ENCODE measurements at places on chromosomes 6 and 20.

- no peak for DNase-seq
These were observed 87.5 kb downstream of the DACT2 start for GRCh38 chr6:168232062-168232461.

DNA sequence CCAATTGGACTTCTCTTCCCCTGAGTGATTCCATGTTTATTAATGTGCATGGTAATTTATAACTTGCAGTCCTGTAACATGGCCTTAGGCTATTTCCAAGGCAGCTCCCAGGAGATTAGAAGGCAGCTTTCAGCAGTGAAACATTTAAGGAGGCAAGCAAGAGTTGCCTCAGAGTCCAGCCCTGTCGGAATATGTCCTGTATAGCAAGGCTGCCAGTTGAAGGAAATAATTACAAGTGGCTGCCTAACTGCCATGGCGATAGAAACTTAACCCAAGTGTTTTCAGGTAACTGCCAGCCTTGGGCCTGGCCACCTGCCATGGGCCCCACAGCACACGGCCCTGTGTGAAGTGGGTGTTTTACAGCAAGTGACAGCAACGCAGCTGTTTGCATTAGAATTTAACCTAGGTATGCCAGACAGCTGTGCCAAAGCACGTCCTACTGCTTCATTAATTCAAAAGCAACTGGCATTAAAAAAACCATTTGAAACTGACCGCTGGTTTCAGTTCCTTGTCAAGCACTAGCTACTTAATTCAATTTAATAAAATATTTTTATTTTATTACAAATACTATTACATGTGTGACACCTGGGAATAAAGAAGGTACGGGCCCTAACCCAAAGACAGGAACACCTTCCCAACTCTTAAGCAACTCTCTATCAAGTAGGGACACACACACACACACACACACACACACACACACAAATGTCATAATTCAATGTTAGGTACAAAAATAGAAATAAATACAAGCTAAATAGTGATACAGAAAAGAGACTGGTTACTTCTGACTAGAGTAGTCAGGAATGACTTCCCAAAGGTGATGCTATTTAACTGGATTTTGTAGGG, 151.8 kb upstream of the HEY2 start:
- DNase-seq: no peak

DNA sequence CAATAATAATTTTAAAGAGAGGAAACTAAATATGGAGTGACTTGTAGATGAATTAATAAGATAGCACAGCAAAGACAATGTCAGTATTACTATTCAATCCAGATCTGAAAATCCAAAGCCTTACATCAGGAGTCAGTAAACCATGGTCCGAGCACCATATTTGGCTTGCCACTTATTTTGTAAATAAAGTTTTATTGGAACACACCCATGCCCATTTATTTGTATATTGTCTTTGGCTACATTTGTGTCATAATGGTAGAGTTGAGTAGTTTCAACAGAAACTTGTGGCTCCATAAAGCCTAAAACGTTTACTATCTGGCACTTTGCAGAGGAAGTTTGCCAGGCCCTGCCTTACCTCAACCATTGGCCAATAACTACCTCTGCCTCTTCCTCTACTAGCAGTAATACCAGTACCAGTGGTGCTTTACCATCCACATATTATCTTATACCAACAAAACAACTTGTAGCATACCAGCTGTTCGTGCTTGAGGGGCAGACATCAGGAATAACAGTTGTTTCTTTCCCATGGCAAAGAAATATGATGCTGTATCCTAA, 51.8 kb upstream of the SYNJ2 start:
- no peak for DNase-seq

DNA sequence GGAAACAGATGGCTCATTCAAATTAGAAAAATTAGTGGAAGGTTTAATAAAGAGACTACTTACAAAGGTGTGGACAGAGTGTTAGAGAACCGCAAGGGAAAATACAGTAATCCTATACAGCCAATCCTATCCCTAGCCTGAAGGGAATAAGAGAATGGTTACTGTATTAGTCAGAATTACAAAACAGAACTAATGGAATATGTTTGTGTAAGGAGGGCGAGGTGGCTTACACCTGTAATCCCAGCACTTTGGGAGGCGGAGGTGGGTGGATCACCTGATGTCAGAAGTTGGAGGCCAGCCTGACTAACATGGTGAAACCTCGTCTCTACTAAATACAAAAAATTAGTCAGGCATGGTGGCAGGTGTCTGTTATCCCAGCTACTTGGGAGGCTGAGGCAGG, 16.3 kb upstream of the TRPC4AP start:
- no peak for DNase-seq

DNA sequence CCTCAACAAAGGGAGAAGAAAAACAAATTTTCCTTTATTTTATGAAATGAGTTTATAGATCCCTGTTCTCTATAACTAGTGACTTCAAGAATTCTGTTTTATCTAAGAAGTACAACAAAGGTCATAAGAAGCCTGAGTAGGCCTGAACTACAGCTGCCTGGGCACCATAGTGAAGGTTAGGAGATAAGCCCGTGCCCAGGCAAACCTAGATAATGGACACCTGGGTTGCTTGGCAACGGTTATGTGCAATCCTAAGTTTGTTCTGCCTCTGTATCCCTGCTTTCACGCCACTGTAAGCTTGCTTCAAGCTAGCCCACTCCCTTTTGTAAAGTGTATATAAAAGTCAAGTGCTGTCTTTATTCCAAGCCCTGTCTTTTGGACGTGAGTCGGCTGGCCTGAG, 23.2 kb downstream of the SCGN start:
- no peak for DNase-seq

DNA sequence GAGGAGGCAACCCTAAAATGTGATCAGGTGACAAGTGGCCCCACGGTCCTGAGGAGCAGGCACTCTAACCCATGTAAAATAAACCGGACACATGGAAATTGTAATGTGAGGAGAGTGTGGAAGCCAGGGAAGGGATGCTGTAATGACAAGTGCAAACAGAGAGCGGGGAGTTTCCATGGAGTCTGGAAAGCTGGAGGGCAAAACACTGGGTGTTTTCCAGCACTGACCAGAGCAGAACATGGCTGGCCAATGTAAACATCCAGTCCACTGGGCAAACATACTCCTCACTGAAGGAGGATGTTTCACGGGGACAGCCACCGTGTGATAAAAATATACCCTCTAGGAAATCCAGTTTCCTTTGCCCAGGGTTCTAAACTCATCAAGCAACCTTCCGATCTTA, 219.0 kb upstream of the JARID2 start:
- DNase-seq: no peak

GRCh38 chr6:133730881-133731280, 158.0 kb upstream of the TCF21 start:
- DNase-seq: no peak

GRCh38 chr6:2038092-2038491, 207.3 kb downstream of the GMDS start:
- DNase-seq: peak; percentile 46

- no peak for DNase-seq
These were observed 1.0 kb upstream of the LY6G6D start for GRCh38 chr6:31713991-31714684.

DNA sequence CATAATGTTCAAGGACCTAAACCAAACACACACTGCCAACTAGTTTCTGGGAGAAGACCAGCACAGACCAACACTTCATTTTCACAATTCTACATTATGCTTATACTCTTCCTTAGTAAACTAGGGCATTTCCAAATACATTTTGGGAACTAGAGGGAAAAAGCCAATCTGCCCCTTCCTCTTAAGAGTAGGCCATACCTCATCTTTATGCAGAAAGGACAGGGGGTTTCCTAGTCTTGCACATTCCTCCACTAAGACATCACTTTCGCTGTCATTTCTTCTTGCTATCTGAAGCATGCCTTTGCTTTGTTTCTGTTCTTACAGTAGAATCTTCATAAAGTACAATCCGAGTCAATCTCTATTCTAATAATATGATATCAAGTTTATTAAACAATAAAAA, 105.7 kb downstream of the SMLR1 start:
- no peak for DNase-seq

- DNase-seq: no peak
These were observed 5.8 kb downstream of the C6orf120 start for GRCh38 chr6:169707772-169708171.

GRCh38 chr6:11096109-11096508, 2.5 kb downstream of the SMIM13 start:
- peak; percentile 35 for DNase-seq

- no peak for DNase-seq
These were observed 24.9 kb upstream of the BTN3A2 start for GRCh38 chr6:26340066-26340465.
